ENCODE measurements at places on chromosomes 1 and 21.

DNA sequence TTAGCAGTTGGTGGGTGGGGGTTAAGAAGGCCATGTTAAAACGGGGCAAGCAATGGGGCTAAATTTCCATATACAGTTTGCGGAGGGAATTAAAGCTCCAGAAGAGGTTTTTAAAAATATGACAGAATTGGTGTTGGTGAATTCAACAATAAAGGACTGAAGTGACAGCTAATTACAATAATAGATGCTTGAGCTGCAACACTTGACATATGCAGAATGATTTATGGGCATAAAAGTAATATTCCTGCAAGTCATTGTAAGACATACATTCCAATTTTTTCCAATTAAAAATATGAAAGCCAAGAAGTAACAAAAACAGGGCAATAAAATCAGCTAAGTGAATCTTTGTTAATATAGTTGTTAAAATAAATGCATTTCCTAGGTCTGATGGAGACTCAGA, 202.2 kb upstream of the MAP1LC3C start:
- DNase-seq: no peak

DNA sequence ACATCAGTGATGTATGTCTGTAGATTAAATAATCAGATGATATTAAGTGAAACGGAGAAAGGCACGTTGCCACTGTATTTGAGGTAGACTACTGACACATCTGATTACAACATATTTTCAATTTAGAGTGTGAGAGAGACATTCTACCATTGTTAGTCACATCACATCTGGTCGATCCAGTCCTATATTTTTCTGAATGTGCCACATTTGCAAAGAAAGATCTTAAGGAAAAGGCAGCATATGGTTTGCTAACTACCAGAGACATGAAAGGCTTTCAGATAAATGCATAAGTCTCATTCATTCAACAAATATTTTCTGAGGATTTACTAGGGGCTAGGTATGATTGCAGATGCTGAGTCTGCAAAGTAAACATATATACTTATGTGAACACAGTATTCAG, 114.3 kb upstream of the RUNX1 start:
- no peak for DNase-seq

DNA sequence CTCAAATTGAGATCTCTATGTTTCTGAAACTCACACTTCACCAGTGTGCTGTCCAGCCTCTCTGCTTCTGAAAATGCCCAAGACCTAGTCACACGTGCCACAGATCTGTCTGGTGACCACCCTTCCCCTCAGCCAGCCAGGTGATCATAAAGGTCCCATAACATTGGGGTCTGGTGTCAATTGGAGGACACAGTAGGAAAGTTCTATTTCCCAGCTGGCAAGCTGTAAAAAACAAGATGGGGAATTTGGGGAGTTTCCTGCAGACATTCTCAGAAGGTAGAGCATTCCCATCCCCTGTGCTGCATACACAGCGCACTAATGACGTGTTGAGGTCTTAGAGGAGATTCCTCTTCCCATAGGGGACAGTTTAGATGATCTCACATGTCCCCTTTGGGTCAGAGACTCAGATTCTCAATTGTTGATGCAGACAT, 50.1 kb downstream of the RPS6KA1 start:
- DNase-seq: no peak

- DNase-seq: no peak
These were observed 34.8 kb upstream of the EPS15 start for GRCh38 chr1:51553911-51554310.

GRCh38 chr1:207172321-207172720, 68.3 kb downstream of the C4BPA start:
- DNase-seq: no peak

GRCh38 chr1:20615946-20616846, 17.1 kb upstream of the PINK1 start:
- no peak for DNase-seq

DNA sequence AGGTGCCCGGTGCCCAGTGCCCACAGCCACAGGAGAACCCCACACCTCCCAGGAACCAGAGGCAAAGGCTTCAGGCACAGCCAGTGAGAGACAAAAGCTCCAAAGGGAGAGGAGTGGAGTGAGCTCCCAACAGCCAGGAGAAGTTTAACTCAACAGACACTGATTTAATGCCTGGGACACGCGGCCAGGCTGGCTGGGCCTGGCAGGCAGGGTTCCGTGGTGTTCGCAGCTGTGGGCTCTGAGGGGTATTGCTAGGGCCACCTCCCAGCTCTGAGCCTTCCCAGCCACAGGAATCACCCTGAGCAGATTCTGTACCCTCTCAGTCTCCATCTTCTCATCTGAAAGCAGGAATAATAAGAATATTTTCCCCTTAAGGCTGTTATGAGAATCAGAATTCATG, 222.5 kb downstream of the NPHP4 start:
- no peak for DNase-seq

- no peak for DNase-seq
These were observed 210.6 kb downstream of the HLX start for GRCh38 chr1:221089803-221090202.

GRCh38 chr1:99506631-99507030, 139.3 kb upstream of the PALMD start:
- DNase-seq: no peak

DNA sequence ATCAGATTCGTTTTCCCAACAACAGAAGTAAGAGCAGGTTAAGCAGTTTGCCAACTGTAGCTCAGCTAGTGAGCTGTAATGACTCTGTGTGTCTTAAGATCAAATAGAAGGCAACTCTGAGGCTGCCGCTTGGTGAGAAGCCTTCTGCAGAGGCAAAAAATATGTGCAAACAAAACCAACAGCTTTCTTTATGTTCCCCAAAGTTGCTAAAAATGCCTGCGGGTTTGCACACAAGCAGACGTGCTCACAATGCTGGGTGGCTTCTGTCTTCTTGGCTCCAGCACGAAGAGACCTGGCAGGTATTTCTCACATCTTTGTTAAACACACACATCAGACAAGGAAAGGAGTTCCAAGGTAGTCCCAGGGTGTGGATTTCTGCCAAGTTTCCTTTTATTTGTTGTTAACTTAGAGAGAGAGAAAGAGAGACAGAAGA, 158.9 kb upstream of the JUN start:
- DNase-seq: no peak

DNA sequence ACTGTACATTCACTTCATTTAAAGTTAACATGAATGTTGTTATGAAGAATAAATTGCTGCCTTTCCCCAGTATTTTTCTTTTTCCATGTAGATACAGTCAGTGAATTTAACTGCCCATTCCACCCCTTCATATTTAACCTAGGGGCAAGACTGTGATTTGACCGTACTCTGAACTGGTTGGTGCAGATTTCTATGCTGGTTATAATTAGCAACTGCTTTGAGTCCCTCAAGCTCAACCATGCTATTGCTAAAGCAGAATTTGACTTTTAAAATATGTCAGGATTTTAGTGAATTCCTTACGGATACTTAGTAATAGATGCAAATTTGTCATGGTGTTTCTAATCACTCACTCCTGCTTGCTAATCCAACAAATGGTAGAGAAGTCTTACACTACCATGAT, 57.2 kb downstream of the IGSF5 start:
- DNase-seq: no peak

- DNase-seq: no peak
These were observed 10.1 kb downstream of the DISP3 start for GRCh38 chr1:11488966-11489625.

GRCh38 chr1:168338589-168339503, 58.2 kb downstream of the TBX19 start:
- no peak for DNase-seq

- DNase-seq: no peak
These were observed 5.4 kb downstream of the RUSC1 start for GRCh38 chr1:155326020-155326526.

GRCh38 chr1:164768619-164769018, 209.6 kb downstream of the PBX1 start:
- no peak for DNase-seq

DNA sequence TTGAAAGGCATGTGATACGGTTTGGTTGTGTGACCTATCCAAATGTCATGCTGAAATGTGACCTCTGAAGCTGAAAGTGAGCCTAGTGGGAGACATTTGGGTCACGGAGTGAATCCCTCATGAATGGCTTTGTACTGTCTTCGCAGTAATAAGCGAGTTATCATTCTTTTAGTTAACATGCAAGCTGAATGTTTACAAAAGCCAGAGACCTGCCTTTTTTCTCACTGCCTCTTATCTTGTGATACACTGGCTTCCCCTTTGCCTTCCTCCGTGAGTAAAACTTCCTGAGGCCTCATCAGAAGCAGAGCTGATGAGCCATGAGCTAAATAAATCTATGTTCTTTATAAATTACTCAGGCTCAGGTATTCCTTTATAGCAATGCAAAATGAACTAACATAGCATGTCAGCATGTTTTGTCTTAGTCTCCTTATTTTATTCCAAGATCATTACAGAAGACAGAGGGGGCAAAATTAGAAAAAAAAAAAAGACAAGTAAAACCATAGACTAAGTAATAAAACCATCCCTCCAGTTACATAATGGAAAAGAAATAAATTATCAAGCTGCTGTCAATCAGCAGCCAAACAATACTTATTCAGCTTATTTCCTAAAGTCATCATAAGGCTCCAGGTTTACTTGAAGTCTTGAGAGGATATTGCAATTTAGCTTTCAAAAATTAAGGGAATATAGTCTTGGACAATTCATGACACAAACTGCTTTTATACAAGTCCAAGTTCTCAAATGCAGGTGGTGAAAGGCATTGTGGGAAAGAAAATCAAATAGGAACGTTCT, 12.1 kb downstream of the RGS18 start:
- no peak for DNase-seq

DNA sequence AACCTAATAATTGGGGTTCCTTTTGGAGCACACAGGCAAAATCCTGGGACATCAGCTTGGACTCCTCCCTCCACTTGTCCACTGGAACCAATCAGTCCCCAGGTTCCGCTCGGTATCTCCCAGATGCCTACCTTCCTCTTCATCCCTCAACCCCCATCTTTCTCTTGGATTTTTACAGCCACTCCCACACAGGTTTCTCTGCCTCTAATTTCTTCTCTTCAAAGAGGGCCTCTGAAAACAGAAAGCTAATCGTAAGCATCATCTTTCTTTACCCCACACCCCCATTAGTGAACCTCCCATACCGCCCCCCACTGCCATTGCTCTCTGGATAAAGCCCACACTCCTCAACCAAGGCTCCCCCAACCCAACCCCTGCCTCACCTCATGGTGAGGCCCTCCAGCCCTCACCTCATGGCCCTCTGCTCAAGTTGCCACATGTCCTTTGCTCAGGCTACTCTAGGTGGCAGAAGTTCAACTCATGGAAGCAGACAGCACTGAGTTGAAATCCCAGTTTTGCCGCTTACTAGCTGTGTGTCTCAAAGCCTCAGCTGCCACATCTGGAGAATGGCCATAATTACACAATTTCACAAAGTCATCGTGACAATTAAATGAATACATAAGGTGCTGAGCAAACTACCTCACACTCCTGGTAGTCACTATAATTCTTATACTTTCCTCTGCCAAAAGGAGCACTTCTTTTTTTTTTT, 18.1 kb upstream of the WASF2 start:
- DNase-seq: no peak

- DNase-seq: no peak
These were observed 5.1 kb upstream of the ZNF326 start for GRCh38 chr1:89989799-89990198.
